CD4-positive, alpha-beta T cell treated with Interleukin-10 for 1 hour (primary cell): ENCODE measurements at places on chromosomes 7 and 10.

DNA sequence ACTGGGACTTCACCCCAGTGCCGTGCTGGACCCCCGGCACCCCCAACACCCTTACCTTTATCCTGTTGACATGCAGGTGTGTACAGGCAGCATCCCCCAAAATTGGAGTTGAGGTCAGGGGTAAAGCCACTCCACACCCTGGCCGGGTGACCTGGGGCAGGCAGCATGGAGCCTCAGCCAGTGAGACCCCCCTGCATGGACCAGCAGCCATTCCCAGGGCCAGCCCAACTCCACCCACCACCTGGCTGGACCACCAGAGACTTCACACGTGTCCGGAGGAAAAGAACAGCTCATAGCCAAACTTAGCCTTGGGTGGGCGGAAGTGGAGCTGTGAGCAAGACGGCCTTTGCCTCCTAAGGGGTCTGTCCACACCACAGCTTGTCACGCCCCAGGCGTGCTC lies 413.0 kb upstream of the FOXK1 start:
- DNase-seq = no peak

GRCh38 chr7:64882341-64883112 lies 20.5 kb upstream of the ZNF273 start:
- peak; percentile 23 for DNase-seq

DNA sequence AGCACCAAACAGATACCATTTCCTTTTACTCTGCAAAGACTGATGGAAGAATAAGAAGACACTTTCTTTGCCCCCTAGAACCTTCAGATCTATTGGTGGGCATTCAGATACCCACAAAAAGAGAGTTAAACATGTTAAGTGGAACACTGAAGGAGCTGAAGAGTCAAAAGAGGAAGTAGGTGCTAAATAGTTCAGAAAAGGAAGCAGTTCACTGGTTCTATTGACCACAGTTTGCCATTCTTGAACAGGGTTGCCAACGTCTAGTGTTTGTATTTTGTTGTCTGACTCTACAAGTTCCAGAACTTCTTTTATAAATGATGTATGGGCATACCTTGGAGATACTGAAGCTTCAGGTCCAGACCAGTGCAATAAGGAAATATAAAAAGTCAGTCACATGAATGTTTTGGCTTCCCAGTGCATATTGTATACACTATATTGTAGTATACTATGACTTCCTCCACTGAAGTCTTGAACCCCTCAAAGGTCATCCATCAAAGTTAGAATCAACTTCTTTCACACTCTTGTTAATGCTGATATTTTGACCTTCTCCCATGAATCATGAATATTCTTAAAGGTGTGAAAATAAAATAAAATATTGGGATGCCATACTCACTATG lies 47.5 kb upstream of the AGR3 start:
- no peak for DNase-seq

DNA sequence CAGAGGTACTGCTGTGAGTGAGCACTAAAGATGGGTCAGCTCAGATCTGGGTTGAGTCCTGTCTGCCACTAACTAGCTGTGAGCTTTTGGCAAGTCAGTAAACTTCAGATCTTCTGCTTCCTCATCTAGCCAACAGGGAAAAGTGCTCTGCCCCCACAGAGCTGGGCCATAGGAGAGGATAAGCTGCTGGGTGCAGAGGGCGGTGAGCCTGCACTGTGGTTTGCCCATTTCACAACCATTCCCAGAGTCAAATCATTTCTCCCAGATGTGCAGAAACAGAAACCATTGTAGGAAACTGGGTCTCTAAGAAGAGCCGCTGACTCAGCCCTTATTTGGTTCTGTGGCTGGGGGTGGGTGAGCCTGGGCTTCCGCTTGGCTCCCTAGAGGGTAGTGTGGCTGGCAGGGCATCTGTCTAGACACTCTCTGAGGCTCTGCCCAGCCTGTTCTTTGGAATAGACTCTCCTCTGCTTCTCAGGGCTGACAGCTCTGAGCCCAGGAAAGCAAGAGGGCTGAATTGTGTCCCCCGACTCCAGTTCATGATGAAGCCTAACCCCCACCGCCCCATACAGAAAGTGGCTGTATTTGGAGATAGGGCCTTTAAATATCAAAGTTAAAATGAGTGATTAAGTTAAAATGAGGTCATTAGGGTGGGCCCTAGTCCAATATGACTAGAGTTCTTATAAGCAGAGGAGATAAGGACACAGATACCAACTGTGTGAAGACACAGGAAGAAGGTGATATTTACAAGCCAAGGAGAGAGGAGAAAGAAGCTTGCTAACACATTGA lies 29.5 kb upstream of the ARHGAP22 start:
- peak; percentile 13 for DNase-seq

- peak; percentile 44 for DNase-seq
Observed at GRCh38 chr7:55366461-55367070, 1.4 kb downstream of the LANCL2 start.

DNA sequence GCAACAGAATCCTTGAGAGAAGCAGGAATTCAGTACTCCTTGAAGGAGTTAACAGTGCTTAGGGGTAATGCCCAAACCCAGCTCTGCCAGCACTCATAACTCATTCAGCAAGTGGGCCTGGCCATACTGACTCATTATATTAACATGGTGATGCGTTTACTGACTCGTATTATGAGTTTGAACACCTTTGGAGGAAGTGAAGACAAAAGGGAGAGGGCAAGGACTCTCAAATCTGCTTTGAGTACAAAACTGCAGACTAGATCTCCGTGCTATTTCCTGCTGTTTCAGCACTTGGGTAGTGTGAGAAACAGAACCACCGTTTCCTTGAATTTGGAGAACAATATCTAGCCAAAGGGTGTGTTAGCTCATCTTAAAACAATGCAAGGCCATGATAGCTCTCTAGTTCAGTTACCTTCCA lies 30.8 kb downstream of the SLC16A9 start:
- DNase-seq = no peak

GRCh38 chr7:94763268-94763667 lies 107.3 kb upstream of the SGCE start:
- DNase-seq = no peak

DNA sequence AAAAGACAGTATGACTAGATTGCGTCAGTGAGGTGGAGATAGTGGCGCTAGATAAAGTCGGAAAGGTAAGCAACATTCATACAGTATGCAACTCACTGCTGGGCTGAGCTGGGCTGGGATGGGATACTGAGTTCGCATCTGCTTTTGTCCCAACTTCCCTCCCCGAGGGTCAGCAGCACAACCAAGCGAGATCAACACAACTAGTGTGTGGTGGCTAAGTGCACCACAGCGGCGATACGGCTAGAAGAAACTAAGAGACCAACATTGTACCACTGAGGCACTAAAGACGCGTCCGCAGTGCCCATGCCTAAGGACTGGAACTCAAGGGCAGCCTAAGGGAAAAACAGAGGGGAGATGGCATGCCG lies 467 bp downstream of the EXOSC1 start:
- DNase-seq = no peak

GRCh38 chr7:18053177-18053928 lies 25.7 kb upstream of the PRPS1L1 start:
- DNase-seq = no peak

GRCh38 chr7:90648834-90649233 lies 52.7 kb downstream of the CDK14 start:
- no peak for DNase-seq

GRCh38 chr7:105021352-105021751 lies 7.3 kb downstream of the KMT2E start:
- no peak for DNase-seq

- no peak for DNase-seq
Observed at GRCh38 chr10:116809483-116810119, 39.7 kb upstream of the ENO4 start.

DNA sequence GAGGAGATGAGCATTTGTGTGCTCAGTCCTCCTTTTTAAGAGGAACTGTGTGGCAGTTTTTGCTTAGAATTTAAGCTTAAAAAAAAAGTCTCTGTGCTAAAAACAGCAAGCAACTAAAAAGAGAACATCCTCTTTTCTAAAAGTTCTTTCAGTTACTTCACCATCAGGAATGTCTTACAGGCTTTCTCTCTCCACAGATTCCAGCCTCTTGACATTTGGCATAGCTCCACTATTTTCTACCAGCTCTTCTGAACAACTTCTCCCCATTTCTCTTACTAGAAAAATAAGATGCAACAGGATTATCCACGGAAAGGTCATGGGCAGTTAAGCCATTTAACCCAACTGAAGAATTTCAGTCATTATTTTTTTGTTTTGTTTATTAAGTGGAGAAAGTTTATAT lies 13.2 kb downstream of the PCLO start:
- no peak for DNase-seq

DNA sequence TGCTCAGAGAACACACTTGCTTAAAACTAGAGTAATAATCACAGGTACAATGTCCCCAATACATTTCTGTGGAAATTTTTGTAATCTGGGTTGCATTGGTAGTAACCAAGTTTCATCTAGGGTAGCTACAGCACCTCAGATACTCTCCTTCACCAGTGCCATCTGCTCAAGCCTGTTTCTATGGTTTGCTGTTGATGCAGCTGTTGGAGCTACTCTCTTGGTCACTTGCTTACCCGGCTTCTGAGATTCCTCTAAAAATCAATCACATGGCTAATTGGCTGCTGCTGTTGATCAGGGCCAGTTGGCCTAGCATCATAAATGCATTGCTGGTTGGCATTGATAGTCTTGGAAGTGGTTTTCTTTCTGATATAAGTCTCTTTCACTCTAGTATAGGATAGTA lies 220.8 kb downstream of the BICC1 start:
- no peak for DNase-seq

DNA sequence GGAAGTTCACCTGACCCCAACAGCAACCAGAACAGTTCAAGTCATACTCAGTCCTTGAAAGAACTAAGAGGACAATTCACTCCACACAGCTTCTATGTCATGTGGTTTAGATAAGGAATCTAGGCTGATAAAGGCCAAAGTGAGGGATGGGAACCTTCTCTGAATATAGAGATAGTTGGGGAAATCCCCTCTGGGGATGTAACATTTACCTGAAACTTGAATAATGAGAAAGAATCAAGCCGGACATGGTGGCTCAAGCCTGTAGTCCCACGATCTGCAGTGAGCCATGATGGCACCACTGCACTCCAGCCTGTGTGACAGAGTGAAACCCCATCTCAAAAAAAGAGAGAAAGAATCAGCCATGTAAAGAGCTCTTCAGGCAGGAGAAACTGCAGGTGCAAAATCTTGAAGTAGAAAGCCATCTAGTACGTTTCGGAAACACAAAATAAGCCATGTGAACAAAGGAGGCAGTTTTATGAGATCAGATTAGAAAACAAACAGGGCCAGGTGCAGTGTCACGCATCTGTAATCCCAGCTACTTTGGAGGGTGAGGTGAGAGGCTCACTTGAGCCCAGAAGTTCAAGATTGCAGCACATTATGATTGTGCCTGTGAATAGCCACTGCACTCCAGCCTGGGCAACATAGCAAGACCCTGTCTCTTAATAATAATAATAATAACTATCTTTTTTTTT lies 4.5 kb upstream of the DNMBP start:
- no peak for DNase-seq

- DNase-seq = no peak
Observed at GRCh38 chr7:43870316-43870715, 999 bp upstream of the MRPS24 start.

GRCh38 chr10:131514454-131514853 lies 202.9 kb upstream of the TCERG1L start:
- DNase-seq = no peak

DNA sequence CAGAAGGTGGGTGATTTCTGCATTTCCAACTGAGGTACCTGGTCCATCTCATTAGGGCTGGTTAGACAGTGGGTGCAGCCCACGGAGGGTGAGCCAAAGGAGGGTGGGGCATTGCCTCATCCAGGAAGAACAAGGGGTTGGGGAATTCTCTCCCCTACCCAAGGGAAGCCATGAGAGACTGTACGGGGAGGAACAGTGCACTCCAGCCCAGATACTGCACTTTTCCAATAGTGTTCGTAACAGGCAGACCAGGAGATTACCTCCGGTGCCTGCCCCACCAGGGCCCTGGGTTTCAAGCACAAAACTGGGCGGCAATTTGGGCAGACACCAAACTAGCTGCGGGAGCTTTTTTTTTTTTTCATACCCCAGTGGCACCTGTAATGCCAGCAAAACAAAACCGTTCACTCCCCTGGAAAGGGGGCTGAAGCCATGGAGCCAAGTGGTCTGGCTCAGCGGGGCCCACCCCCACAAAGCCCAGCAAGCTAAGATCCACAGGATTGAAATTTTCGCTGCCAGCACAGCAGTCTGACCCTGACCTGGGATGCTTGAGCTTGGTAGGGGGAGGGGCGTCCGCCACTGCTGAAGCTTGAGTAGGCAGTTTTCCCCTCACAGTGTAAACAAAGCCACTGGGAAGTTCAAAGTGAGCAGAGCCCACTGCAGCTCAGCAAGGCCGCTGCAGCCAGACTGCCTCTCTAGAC lies 31.2 kb downstream of the ARMC10 start:
- DNase-seq = no peak

DNA sequence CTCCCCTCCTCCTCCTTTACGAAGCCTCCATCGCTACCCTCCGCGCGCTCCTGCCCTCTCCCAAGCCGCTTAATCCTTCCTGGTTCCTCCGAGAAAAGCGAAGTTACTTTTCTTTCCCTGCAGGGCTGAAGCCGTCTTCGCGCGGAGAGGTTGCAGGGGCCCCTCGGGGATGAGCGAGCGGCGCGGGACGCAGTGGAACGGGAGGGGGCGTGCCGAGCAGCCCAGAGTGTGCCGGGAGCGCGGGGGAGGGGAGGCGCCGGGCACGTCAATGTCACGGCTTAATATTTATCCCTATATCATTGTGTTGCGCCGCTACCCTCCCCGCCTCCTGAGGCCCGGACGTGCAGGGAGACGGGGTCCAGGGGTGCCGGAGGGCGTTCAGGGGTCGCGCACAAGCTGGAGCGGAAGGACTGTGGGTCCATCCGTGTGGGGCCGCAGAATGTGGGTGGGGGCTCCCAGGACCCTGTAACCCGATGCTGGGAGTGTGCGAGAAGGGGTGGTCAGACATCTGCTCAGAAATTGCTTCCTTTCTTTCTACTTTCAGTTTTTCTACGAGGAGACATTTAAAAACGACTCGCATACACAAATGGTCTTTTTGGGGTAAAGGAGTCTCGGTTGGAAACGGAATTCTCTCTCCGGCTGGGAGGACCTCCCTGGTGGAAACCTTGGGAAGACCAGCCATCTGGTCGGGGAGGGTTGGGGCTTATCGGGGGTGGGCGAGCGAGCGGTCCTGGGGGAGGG lies 2.4 kb downstream of the CDK6 start:
- DNase-seq = peak; percentile 74

GRCh38 chr10:22429981-22430421 lies 84.7 kb downstream of the SPAG6 start:
- DNase-seq = no peak

- DNase-seq = peak; percentile 74
Observed at GRCh38 chr10:33125522-33126517, 167.8 kb upstream of the ITGB1 start.

DNA sequence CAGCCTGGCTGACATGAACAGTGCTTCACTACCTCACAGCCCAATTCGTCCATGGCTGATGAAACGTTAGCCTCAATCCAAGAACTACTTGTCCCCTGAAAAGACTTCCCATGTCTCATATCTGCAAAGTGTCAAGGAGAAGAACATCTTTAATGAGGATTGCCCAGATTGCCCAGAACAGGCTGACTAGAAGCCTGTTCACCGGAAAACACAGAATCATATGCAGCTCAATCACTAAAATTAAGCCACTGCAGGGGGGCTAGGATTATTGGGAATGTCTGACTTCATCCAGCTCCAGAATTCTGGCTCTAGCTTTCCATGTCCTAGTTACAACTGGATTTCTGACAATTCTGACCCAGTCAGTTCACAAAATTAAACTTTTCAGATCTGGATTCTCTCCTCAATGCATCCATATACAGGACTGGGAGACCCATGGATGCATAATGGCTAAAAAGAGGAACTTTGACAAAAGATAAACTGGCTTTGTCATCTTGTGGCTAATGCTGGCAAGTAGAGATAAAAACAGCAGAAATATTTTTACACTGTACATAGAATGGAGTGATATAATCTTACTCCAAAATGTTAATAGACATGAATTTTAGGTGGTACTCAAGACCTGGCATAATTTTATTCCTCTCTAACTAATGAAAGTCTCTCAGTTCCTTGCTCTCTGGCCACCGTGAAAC lies 467.0 kb upstream of the POT1 start:
- DNase-seq = no peak
